ENCODE measurements at places on chromosomes 5 and 9.
A peak's percentile ranks its signal among the peaks of the same experiment; 100 is the strongest.

DNA sequence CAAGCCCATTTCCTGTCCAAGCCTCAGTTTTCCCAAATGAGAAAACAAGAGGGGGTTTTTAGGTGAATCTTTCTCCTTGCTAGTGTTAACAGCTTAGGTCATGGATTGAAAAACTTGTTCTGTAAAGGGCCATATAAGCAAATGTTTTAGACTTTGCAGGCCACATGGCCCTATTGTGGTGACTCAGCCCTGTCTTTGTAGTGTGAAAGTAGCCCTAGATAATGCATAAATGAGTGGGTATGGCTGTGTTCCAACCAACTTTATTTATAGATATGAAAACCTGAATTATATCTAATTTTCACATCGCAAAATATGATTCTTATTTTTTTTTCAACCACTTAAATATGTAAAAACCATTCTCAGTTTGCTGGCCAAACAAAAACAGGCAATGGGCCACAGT lies 6.9 kb upstream of the BARX1 start:
- peaks cover 25% of the 10 kb centered on the region for H3K4me1 ChIP-seq
- no peak for DNase-seq
- no peak overlapping the region for H3K4me3 ChIP-seq
- no peak overlapping the region for H3K27ac ChIP-seq
- no peaks in the 10 kb centered on the region for H3K36me3 ChIP-seq

DNA sequence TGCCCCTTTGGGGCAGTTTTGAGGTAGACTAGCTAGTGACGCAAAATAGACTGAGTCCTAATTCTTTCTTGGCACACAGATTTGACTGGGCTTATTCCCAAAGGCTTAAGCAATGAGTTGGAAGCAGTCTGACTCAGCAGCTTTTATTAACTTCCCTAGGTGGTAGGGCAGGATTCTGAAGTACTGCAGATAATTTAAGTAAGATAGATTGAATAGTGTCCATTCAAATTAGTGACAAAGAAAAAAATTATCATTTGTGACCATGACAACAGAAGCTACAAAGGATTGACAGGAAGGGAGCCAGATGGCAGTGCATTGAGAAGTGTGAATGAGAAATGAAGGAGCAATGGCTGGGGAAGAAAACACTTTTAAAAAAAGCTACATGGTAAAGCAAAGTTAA lies 649.4 kb downstream of the CDH9 start:
- H3K4me3 ChIP-seq: no peak overlapping the region
- no peaks in the 10 kb centered on the region for H3K4me1 ChIP-seq
- DNase-seq: no peak
- no peak overlapping the region for H3K27ac ChIP-seq
- H3K36me3 ChIP-seq: no peaks in the 10 kb centered on the region

GRCh38 chr9:110109333-110110092 lies 98.4 kb downstream of the C9orf152 start:
- H3K4me1 ChIP-seq: peaks cover 3% of the 10 kb centered on the region
- no peaks in the 10 kb centered on the region for H3K27me3 ChIP-seq
- no peak overlapping the region for H3K4me3 ChIP-seq
- no peak overlapping the region for H3K27ac ChIP-seq
- DNase-seq: no peak

DNA sequence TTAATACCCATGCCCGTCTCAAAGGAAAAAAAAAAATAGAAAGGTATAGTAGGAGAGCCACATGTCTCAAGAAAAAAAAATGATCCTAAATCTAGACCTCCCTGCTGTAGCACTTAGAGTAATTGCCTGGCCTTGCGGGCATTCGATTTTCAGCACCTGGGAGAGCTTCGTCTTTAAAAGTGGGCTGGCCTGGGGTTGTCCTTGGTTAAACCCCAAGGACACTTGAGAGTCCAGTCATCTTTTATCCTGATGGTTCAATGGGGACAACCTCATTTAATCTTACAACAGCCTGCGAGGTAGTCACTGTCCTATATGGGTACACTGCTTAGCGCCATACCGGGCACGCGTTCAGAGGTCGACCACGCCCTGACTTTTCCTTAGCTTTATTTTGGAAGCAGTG lies 60.1 kb downstream of the MAT2B start:
- peaks cover 28% of the 10 kb centered on the region for H3K4me1 ChIP-seq
- H3K36me3 ChIP-seq: no peaks in the 10 kb centered on the region
- H3K27ac ChIP-seq: no peak overlapping the region
- no peak for DNase-seq
- peak overlapping the region; percentile 49 for H3K4me3 ChIP-seq

DNA sequence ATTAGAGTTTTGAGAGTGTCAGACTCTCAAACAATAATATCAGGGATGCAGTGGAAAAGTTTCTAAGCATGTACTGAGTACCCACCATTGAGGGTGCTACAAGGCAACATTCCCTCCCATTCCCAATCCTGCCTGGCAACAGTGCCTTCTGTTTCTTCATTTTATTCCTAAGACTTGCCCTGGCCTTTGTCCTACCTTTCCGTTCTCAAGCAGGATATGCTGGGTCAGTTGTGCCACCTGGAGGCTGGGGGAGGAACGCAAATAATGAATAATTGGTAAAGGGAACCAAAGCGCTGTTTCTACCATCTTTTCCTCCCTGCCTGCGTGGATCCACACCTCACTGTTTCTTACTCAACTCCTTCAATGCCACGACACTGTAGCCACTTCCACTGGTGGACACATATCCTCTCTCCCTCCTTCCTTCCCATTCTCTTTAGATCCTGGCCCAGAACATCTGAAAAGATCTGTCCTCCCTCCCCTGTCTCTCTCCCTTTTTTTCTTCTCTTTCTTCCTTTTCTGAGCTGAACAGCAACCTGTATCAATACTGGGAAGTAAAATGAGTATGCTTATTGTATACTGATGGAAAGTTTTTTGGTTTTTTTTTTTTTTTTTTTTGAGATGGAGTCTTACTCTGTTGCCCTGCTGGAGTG lies 149.5 kb downstream of the C9orf152 start:
- H3K27me3 ChIP-seq: peaks cover 7% of the 10 kb centered on the region
- peak; percentile 44 for DNase-seq
- H3K36me3 ChIP-seq: peaks cover 1% of the 10 kb centered on the region
- no peak overlapping the region for H3K27ac ChIP-seq
- H3K4me1 ChIP-seq: peaks cover 12% of the 10 kb centered on the region

DNA sequence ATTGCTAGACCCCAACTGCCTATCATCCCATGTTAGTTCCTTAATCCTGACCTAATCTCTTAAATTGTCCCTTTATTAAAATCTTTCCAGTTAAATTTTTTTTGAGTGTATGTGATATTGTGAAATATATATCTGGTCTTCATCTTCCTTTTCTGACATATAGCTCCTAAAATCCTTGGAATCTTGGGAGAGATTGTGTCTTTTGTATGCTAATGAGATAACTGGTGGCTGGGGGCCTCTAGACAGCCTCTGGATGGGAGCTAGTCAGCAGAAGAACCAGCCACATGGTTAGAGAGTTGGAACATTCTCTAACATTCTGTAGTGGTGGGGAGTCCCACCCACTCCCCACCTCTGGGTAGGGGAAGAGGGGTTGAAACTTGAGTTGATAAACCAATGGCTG lies 3.7 kb upstream of the CCL19 start:
- no peak for DNase-seq
- H3K4me3 ChIP-seq: no peak overlapping the region
- H3K4me1 ChIP-seq: no peaks in the 10 kb centered on the region
- peaks cover 2% of the 10 kb centered on the region for H3K27me3 ChIP-seq
- no peaks in the 10 kb centered on the region for H3K36me3 ChIP-seq

- DNase-seq: no peak
- peaks cover 5% of the 10 kb centered on the region for H3K27me3 ChIP-seq
- peaks cover 3% of the 10 kb centered on the region for H3K4me1 ChIP-seq
- H3K4me3 ChIP-seq: no peak overlapping the region
- no peak overlapping the region for H3K27ac ChIP-seq
- H3K36me3 ChIP-seq: no peaks in the 10 kb centered on the region
Measured at GRCh38 chr9:124511426-124511840, 4.2 kb upstream of the NR5A1 start.

DNA sequence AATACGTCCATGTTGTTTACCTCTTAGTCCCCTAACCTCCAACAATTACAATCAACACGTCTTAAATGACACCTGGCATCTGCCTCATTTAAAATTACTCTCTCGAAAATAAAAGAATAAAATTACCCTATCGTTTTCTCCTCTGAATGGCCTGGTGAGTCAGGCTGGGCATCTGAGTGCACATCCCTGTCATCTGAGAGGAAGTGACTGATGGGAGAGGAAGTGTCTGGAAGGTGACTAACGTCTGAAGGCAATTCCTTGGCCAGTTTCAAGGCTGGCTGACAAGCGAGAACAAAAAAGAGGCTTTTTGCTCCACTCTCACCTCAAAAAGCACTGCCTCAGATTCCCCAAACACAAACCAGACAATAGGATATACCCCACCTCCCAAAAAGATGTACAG lies 57.7 kb downstream of the MAPKAP1 start:
- peaks cover 34% of the 10 kb centered on the region for H3K36me3 ChIP-seq
- H3K4me1 ChIP-seq: peaks cover 99% of the 10 kb centered on the region
- peak overlapping the region; percentile 91 for H3K27ac ChIP-seq
- H3K4me3 ChIP-seq: peak overlapping the region; percentile 49

DNA sequence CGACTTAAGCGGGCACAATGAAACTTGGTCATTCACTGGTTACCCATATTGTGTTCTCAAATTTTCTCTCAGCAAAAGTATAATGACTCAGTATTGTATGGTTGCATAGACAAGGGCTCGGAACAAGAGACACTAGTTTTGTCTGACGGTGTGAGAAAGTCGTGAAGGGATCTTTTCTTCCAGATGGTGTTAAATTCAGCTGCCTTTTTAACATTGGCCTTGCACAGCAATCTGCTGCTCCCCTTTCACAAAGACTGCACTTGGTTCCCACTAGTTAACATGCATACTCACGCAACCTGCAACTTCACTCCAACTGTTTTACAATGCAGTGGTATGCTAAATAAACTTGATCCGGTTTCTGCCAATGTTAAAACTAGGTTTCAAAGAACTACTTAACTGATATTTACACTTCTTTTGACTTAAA lies 219.2 kb downstream of the MEF2C start:
- H3K27ac ChIP-seq: no peak overlapping the region
- peaks cover 9% of the 10 kb centered on the region for H3K36me3 ChIP-seq
- H3K4me1 ChIP-seq: peaks cover 31% of the 10 kb centered on the region
- H3K27me3 ChIP-seq: peaks cover 89% of the 10 kb centered on the region
- H3K4me3 ChIP-seq: no peak overlapping the region
- DNase-seq: no peak

DNA sequence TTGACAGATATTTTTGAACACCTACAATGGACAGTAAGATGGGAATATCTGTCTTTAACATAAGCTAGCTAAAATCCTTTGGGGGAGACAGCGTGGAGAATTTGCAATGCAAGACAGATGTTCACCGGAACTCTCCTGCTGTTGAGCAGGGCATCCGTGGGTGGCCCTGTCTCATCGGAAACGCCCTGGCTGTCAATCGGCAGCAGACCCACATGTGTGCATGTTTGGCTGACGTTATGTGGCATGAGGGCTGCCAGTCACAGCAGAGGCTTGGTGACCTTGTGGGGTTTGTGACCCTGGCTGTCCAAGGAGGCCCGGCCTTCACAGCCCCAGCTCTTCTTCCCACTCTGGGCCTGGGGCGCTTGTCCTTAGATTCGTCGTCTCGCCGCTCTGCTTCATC lies 129.7 kb upstream of the OTULINL start:
- DNase-seq: no peak
- peaks cover 2% of the 10 kb centered on the region for H3K36me3 ChIP-seq
- H3K4me3 ChIP-seq: no peak overlapping the region
- H3K27me3 ChIP-seq: no peaks in the 10 kb centered on the region
- H3K4me1 ChIP-seq: peaks cover 4% of the 10 kb centered on the region
- H3K27ac ChIP-seq: no peak overlapping the region

- no peak overlapping the region for H3K27ac ChIP-seq
- DNase-seq: no peak
- H3K36me3 ChIP-seq: no peaks in the 10 kb centered on the region
- H3K4me3 ChIP-seq: no peak overlapping the region
- H3K27me3 ChIP-seq: peaks cover 5% of the 10 kb centered on the region
- peaks cover 4% of the 10 kb centered on the region for H3K4me1 ChIP-seq
Measured at GRCh38 chr5:194603-195209, 3.4 kb downstream of the LRRC14B start.

GRCh38 chr9:76459694-76460635 lies 983 bp downstream of the GCNT1 start:
- no peaks in the 10 kb centered on the region for H3K27me3 ChIP-seq
- H3K27ac ChIP-seq: peak overlapping the region; percentile 75
- DNase-seq: no peak
- peak overlapping the region; percentile 94 for H3K4me3 ChIP-seq

DNA sequence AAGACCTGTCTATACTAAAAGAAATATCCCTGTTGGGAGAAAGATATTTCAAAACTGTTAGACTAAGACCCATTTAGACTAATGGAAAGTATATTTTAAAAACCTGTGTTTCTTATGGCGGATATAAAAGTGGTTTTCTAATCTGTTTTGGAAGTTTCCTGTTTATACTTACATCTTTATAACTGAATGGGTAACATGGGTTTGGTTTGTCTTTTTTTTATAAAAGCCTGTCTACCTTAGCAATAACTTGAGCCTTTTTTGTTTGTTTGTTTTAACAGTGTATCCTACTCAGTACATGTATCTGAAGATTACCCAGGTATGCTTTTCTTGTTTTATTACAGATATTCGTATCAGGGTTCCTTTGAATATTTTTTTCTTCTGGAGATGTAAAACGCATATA lies 83.4 kb downstream of the PARP8 start:
- no peak for DNase-seq
- H3K4me3 ChIP-seq: peak overlapping the region; percentile 46
- peaks cover 9% of the 10 kb centered on the region for H3K36me3 ChIP-seq
- H3K27me3 ChIP-seq: no peaks in the 10 kb centered on the region
- peak overlapping the region; percentile 83 for H3K27ac ChIP-seq
- H3K4me1 ChIP-seq: peaks cover 50% of the 10 kb centered on the region

DNA sequence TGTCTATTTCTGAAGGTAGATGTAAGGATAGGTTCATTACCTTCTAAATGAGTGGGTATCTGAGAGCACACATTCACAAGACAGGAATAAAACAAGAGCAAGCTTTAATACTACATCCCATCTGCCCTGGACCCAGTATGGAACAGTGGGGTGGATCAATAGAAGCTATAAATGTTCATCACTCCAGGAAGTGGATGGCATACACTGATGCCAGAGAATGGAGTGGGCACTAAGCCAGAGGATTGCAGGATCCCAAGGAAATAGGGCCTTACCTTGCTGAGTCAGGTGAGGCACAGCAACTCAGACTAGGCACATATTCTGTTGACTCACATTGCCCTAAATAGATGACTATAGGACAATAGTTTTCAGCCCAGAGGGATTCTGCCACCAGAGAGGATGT lies 21.3 kb upstream of the COX7C start:
- no peak overlapping the region for H3K27ac ChIP-seq
- no peaks in the 10 kb centered on the region for H3K4me1 ChIP-seq
- H3K36me3 ChIP-seq: no peaks in the 10 kb centered on the region
- no peak overlapping the region for H3K4me3 ChIP-seq
- H3K27me3 ChIP-seq: peaks cover 32% of the 10 kb centered on the region

DNA sequence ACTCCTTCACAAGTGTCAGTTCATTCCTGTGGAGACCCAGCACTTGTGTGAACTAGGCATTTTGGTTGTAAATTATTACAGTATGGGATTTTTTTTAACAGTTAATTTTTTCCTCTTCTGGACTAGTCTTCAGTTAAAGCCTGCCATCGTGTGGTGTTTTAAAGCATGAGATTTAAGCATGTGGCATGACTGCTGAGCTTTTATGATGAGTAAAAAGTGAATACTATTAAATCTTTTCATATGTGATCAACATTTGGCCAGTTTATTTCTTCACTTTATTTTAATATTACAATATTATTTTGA lies 25.0 kb downstream of the LMNB1 start:
- peak overlapping the region; percentile 54 for H3K27ac ChIP-seq
- H3K4me3 ChIP-seq: no peak overlapping the region
- H3K4me1 ChIP-seq: peaks cover 33% of the 10 kb centered on the region

Data from activated naive CD8-positive, alpha-beta T cell treated with anti-CD3 and anti-CD28 coated beads, Interleukin-2, amount 50 U/mL, for 24 hours (primary cell).